Colonic mucosa (tissue), 4 donors: ENCODE measurements at places on chromosomes 6 and 20. TPM values are rescaled to one million over a fixed set of nuclear protein-coding genes. Genes with fewer than 3 reads are reported as not detected.

DNA sequence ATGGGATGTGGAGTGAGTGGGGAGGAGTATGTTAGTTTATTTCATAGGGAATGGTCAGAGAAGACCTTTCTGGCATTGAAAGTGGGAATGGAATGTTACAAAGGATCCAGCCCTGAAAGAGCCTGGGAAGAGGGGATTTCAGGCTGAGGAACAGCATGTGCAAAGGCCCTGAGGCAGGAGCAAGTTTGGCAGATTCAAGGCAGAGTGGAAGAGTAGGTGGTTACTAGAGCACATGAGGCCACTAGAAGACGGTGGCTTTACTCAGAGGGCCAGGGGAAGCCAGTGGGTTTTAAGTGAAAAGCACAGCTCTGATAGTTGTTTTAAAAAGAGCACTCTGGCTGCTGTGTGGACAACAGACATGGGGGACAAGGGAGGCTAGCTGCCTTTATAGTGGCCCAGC is 227.2 kb downstream of the ZMYND8 start:
- DNase-seq: no peak

- DNase-seq: no peak
Observed at GRCh38 chr6:170074907-170075306, 216.0 kb downstream of the DLL1 start.

DNA sequence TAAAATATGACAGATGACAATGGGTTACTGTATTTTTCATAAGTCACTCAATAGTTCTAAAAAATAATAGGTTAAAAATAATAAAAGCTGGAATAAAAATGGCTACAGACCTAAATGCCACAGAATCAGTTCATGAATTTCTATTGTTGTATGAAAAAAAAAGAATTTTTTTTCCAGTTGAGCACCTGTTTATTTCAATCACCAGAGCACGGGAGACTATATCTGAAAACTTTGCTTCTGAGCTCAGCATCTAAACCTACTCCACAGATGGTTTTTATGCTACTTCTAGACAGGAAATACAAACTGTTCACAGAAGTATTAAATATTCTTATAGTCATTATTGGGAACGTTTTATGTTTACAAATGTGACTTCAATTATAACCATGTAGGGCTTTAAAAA is 50.4 kb downstream of the HMGN3 start:
- DNase-seq: no peak

GRCh38 chr20:58579069-58579818 is 64.0 kb upstream of the APCDD1L start:
- no peak for DNase-seq

DNA sequence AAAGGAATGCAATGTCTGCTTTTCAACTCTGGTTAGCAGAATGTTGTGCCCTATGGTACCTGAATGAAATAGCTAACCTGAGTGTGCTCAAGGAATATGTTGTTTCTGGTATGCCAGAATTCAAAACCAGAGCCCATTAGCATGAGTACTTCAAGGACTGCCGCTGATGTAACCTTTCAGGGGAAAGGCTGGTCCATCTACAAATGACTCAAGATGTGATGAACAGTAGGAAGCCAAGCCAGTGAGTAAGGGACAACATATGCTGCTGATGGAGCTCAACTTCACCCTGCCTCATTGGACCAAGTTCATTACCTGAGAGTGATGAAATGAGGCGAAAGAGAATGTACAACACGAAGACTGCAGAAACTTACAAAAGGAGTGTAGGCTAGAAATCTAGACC is 95.7 kb upstream of the BMP2 start:
- no peak for DNase-seq

- no peak for DNase-seq
Observed at GRCh38 chr20:46979603-46980241, 85.1 kb downstream of the EYA2 start.

DNA sequence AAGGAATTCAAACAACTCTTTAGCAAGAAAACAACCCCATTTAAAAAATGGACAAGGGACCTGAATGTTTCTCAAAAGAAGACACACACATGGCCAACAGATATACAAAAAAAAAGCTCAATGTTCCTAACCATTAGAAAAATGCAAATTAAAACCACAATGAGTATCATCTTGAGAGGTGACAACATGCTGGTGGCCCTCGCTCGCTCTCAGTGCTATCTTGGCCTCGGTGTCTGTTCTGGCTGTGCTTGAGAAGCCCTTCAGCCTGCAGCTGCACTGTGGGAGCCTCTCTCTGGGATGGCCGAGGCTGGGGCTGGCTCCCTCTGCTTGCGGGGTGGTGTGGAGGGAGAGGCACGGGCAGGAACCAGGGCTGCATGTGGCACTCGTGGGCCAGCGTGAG is 13.4 kb downstream of the SPINT4 start:
- DNase-seq: no peak

DDR1 gene
- 267 TPM for total RNA-seq

DNA sequence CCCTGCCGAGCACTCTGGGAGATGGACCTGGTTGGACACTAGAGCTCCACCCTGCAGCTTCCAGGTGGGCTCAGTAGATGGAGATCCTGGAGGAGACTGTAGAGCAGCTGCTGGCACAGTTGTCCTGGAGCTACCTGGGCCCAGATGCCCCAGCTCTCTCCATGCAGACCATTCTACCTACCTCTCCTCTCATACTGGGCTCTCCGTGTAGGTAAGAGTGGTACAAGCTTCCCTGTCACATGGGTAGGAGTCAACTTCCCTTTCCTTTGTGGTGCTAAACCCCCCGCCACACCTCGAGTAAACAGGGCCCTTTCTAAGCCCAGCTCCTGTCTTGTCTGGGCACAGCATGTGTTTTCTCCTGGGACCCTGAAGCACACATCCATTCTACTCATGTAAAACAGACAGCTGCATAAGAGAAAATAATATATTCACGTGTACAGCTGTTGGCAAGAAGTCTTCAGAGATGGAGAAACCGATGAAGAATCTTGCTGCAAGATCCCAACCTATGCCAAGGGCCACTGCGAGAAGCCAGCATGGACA is 108.1 kb upstream of the DUSP22 start:
- DNase-seq: peak; percentile 6

GRCh38 chr20:45788351-45788750 is 3.3 kb downstream of the WFDC3 start:
- no peak for DNase-seq

PNPLA1 gene
- total RNA-seq: 0.35 TPM

HUS1B gene
- total RNA-seq: 0.64 TPM

C6orf132 gene
- total RNA-seq: 35.1 TPM

CLDN20 gene
- not detected for total RNA-seq

KIF6 gene
- total RNA-seq: 0.08 TPM

GRCh38 chr6:88612631-88613030 is 350.8 kb downstream of the RNGTT start:
- no peak for DNase-seq

- DNase-seq: no peak
Observed at GRCh38 chr20:50199703-50200102, 9.1 kb downstream of the CEBPB start.

DNA sequence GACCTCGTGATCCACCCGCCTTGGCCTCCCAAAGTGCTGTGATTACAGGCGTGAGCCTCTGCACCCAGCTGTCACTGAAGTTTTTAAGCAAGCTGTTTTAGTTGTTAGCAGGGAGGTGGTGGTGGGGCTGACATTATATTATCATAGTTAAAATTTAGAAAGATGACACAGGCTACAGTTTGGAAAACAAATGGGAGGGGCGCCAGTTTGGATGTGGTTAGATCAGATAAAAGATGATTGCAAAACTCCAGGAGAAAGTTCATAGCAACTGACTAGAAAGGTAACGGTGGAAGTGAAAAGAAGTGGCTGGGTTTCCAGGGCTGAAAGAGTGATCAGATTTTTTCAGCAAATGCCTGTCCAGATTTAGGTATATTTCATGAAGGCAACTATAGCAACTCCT is 311.9 kb upstream of the CITED2 start:
- DNase-seq: no peak

- DNase-seq: peak; percentile 30
Observed at GRCh38 chr6:117265410-117266256, at the start of gene VGLL2. Gene VGLL2, plus strand, starts transcription at chr6:117265558. Its CDS starts 206 bp downstream, at chr6:117265764.

- DNase-seq: no peak
Observed at GRCh38 chr6:31578184-31579118, 3.1 kb downstream of the TNF start.

TRIM31 gene
- total RNA-seq: 44.4 TPM

- DNase-seq: no peak
Observed at GRCh38 chr20:64224351-64225170, 31.0 kb upstream of the PCMTD2 start.

DNA sequence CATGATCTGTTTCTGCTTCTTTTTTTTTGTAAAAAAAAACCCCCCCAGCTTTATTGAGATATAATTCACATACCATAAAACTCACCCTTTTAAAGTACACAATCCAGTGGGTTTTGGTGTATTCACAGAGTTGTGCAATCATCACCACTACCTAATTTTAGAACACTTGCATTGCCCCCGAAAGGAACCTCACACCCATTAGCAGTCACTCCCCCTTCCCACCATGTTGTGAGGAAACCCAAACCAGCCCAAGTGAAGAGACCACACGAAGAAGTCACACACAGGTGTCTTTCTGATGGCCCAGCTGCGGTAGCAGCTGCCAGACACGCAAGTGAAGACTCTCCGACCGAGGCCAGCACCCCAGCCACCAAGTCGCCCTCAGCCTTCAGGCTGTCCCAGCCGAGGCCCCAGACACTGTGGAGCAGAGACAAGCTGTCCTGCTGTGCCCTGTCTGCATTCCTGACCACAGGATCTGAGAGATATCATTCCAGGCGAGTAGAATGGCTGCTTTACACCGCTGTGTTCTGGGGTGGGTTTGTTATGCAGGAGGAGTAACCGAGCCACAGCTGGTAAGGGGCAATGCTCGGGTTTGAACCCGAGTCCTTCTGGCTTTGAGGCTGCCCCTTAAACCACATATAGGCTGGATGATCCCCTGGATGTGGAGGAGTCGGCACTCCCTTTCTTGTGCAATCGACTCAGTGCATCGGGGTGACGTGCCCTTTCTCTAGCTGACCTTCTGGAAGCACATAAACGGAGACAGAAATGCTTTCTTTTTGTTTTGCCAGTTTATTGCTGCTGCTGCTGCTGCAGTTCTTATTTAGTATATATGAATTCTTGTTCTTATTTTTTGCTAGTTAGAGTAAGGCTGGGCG is 59.1 kb upstream of the PTPN1 start:
- DNase-seq: no peak

GRCh38 chr20:31663838-31664695 is 26.4 kb downstream of the COX4I2 start:
- peak; percentile 77 for DNase-seq

- no peak for DNase-seq
Observed at GRCh38 chr20:9723501-9724202, 115.2 kb downstream of the PAK5 start.

- DNase-seq: no peak
Observed at GRCh38 chr6:29905286-29905685, 37.0 kb upstream of the HLA-A start.

PTCRA gene
- not detected for total RNA-seq

DNA sequence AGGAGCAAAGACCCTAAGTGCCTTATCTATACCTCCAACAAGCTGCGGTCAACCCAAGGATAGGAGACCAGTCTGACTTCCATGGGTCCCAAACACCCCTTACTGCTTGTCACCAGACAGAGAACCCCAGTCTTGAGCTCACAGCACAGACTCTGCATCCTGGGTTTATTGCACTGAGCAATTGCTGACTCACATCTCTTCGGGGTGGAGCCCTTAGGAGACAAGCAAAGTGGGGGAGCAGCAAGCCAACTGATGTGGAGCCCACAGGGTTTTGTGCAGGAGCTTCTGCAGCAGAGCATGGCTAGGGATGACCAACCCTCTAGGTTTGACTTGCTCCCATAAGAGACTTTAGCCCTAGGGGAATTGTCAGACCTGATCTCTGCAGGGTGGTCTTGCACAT is 38.6 kb upstream of the EYS start:
- DNase-seq: no peak

BTNL2 gene
- not detected for total RNA-seq

NRSN1 gene
- total RNA-seq: not detected

SLC2A10 gene
- 43.6 TPM for total RNA-seq

RSPO4 gene
- 0.12 TPM for total RNA-seq

GRCh38 chr6:118864341-118865099 is 29.4 kb upstream of the ASF1A start:
- DNase-seq: no peak

MUC22 gene
- total RNA-seq: not detected

- no peak for DNase-seq
Observed at GRCh38 chr6:105302617-105303128, 100.2 kb downstream of the PREP start.

- no peak for DNase-seq
Observed at GRCh38 chr6:154206141-154206540, 150.5 kb downstream of the IPCEF1 start.

DNA sequence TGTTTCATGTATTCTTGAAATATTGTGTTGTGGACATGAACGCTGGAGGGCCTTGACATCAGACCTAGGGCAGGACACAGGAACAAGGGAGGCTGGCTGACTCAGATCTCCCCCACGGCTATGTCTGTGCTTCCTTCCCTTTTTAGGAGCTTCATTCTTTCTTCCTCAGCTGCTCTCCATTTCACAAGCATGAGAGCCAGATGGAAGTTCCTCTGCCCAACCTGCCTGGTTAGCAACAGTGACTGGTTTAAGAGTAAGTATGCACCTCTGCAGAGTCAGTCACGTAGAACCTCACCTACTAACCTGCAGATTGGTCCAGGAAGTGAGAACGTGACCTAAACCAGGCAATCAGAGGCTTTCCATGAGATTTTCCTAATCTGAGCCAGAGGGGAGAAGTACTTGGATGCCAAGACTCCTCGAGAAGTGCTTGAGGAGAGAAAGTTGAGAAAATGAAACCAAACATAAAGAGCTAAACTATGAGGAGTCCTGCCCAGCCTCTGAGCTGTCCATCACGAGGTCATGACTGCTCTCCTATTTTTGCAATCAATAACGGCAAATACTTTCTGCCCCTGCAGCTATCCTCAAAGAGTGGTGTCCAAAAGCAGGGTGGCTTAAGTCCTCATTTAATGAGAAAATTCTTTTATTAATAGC is 465.2 kb upstream of the CITED2 start:
- DNase-seq: no peak

GRCh38 chr6:9455864-9456658 is 958.8 kb downstream of the TFAP2A start:
- no peak for DNase-seq

GRCh38 chr6:6997263-6998193 is 110.2 kb upstream of the RREB1 start:
- no peak for DNase-seq

SNPH gene
- 1.9 TPM for total RNA-seq

GRCh38 chr6:143332153-143332845 is 118.2 kb downstream of the ADAT2 start:
- no peak for DNase-seq

TSBP1 gene
- total RNA-seq: not detected

MUC21 gene
- not detected for total RNA-seq

DNA sequence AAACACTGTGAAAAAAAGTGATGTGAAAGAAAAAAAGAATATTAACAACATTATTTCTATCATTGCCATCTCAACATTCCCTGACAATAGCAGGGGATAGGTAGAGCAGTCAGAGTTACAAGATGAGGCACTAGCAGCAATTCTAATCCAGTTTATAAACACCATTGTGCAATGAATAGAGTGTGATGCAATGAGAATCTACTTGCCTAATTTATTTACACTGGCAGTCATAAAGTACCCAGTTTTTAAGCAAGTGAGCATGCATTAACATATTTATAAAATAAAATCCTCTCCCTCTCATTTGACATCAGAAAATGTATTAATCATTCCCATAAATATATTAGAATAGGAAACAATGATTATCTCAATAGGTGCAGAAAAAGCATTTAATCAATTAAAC is 2.5 kb upstream of the MANEA start:
- no peak for DNase-seq
